NCI-H1694 treated with DMSO at 0.1 percent for 48 hours (cell line): ENCODE measurements at places on chromosomes 12 and 14.

GRCh38 chr12:121719926-121720414, 7.4 kb downstream of the TMEM120B start:
- no peak for DNase-seq

GRCh38 chr14:22819151-22819988, 4.1 kb upstream of the SLC7A7 start:
- no peak for DNase-seq

- DNase-seq: peak; percentile 57
Measured at GRCh38 chr12:57983146-57983857, 41.9 kb downstream of the ATP23 start.

DNA sequence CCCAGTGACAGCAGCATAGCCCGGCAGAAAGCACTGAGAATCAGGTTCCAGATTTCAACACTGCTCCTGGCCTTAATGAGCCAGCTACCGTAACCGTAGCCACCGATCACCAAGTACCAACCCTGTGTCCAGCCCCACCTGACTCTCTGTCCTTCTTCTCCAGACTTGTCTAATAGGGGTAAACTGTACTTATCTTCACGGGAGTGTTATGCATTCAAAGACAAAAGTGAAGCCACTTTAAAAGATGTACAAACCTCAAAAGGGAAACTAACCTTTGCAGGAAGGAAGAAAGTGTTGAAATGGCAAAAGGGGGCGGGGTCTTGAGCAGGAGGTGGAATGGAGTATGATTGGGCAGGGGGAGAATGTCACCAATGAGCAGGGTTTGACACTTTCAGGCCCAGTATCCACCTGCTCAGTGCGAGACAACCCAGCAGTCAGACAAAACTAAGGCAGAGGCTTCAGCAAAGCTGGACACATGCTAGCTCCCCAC, 226.1 kb downstream of the CHST11 start:
- DNase-seq: no peak

- no peak for DNase-seq
Measured at GRCh38 chr12:128729628-128730121, 94.1 kb downstream of the SLC15A4 start.

DNA sequence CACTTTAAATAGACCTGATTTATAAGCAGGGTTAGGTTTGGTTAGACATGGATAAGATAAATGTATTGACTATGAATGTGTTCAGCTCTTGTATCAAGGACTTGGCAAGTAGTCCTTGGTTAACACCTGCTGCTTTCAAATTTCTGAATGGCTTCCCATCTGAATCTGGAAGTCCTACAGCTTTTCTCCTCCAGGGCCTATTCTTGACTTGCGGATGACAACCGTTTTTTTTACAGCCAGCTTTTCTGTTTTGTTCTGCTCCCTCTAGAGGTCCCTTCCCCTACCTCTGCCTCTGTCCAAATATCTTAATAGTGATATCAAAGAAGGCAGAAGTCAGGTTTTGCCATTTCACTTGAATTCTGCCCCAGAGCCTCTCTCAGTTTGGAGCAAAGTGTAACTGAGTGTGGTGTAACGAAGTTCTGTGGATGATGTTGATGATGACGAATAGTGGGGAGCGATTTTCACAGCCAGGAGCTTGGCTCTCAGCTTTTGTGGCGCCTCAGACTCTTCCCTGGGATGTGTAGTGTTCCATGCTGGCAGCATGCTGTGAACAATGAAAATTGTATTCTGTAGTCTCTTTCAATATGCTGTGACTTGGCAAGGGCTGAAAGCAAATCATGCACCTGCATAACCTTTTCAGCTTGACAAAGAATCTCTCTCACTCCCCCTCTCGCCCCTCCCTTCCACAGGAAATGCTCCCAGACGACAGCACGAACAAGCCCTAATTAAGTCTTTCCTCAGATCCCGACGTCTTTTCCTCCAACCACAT, 5.0 kb upstream of the SLC4A8 start:
- no peak for DNase-seq

- no peak for DNase-seq
Measured at GRCh38 chr12:105227879-105228278, 8.1 kb downstream of the APPL2 start.

- no peak for DNase-seq
Measured at GRCh38 chr14:33492491-33492890, 458.4 kb downstream of the EGLN3 start.

DNA sequence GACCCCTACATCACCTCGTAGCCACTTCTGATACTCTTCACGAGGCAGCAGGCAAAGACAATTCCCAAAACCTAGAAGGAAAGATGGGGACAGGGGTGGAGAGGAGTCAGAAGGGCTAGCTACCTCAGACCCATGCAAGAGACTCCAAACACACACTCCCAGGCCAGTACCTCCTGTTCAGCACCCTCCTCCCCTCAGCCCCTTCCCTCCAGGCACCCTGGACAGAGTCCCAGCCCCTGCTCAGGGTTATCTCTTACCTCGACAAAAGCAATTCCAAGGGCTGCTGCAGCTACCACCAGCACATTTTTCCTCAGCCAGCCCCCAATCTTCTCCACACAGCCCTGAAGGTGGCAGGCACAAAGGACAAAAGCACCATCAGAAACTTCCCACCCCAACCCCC, 3.3 kb downstream of the CD63 start:
- no peak for DNase-seq

DNA sequence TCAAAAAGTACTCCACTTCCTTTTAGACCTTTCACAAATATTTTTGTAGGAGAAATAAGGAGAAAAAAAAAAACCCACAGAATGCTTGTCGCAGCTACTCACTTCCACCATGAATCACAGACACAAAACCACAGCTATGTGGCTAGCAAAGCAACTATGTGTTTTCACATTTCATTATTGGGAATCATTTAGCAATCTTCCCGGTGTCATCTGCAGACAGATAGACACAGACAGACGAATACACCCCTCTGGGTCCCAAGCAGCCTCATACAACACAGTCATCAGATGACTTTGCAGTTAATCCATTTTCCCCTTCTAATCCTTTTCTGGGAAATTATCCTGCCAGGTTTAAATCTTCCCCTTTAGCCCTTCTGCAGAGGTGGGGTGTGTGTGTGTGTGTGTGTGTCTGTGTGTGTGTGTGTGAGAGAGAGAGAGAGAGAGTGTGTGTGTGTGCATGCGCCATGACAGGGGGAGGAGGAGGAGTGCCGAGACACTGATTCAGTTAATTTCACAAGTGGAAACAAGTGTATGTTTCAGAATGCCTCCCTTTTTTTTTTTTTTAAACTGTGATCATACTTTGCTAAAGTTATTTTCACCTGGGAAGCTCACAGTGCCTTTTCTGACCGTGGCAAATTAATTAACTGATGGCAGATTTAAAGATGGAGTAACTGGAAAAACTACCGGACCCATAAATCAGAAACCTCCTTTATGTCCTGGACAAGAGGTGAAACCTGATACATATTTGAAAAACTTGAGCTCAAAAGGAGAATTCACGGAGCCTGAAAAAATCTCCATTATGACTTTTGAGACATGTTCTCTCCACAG, 39.9 kb downstream of the LTBP2 start:
- DNase-seq: no peak

- peak; percentile 9 for DNase-seq
Measured at GRCh38 chr12:122021822-122022392, at the start of gene BCL7A. Gene BCL7A, plus strand, starts transcription at chr12:122021884. Its CDS starts 208 bp downstream, at chr12:122022092.
